ENCODE measurements at places on chromosomes 5 and 9.

- no peak for DNase-seq
These were observed 6.2 kb downstream of the TENT4A start for GRCh38 chr5:6719417-6719816.

DNA sequence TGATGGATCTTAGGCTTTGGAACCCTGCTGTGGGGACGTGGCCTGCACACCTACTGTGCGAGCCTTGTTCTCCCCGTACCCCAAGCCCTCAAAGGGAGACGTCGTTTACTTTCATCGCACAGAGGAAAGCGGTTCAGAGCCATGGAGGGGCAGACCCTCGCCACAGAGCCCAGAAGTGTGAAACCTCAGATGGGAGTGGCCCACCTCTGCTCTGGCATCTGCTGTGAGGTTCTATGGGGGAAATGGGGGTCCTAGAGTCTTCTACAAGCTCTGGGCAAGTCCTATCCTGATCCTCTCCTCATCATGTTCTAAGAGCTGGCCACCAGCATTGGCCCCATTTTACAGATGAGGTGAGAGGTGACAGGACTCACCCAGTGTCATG lies 3.7 kb upstream of the RNF44 start:
- DNase-seq = no peak

DNA sequence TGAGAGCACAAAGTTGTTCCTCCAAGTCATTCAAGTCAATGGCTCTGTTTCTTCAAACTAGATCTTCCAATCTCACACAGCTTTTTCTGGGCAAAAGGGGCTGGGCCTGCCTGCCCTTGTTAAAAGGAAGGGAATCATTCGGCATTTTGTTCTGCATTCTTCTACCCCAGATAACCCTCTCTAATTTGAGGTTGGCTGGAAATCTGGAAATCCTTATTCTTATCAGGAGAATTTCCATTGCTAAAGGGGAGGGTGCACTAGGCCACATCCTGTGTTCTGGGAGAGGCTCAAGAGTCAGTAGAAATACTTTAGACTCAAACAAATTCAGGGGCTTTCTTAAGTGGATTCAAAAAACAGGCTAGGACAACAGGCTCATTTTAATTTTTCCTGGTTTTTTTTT lies 384.7 kb upstream of the ZNF462 start:
- DNase-seq = no peak

GRCh38 chr5:95142145-95142544 lies 142.7 kb downstream of the MCTP1 start:
- no peak for DNase-seq

DNA sequence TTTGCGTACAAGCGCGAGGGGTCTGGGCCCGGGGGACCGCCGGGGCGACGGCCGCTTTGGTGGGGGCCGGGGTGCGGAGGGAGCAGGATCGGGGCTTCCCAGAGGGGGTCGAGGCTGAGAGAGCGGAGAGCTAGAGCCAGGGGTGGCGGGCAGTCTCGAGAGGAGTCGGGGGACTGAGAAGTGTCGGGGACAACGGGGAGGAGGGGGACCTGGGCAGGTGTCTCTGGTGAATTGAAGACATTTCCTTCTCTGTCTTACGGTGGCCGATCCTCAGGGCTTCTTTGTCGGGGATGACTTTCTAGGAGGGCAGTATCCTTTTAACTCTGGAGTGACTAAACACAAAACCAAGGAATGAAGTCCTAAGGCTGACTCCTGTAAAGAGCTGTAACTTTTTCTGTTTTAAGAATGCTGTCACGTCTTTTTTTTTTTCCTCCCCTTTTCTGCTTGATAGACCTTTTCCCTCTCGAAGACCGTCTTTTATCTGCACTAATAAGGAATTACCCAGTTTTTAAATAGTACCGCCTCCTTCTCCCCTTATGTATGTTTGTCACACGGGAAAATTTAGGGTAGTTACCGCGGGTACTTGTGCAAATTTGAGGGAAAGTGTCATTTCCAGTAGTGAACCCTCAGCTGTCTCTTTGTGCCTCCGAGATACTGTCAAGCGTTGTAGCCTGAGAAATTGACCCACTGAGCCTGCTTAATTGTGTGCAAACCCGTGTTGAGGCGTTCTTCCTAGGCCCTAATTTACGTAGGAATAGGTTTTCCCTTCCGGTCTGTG lies 822 bp downstream of the DENND4C start:
- DNase-seq = peak; percentile 35

DNA sequence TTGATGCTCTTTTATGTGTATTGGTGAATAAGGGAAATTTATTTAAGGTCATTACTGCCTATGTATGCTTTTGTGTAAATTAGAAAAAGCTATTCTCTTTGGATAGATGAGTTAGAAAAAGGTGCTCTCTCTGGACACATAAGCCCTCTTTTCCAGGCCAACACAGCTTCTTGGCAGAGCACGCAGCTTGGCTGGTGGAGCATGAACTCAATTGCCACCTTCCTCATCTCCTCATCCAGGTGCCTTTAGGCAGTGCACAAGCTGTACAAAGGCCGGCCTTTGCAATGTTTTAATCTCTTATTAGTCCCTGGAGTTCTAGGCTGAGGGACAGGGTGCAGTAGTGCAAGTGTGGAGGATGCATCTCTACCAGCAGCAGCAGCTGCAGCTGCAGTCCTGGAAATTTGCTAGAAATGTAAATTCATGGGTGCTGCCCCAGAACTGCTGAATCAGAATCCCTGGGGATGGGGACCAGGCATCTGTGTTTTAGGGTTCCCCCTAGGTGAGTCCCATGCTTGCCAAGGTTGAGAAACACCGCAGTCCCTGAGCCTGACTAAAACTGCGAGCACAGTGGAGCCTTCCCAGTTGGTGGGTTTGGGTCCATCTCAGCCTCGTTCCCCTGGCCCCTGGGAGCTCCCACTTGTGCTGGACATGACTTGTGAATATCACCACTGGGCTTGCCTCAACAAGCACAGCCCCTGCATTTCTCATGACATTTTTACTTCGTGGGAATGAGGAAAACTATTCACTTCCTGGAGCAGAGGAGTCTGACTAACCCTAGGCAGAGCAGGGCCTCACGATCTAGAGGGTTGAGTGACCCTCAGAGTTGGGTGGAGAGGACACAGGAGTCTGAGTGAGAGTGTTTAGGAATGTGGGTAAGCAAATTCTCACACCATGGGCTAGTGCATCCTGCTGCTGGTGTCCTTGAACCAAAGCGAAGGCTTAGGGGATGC lies 272.3 kb downstream of the ZSWIM6 start:
- no peak for DNase-seq

GRCh38 chr9:134800791-134801339 lies 79.7 kb upstream of the FCN2 start:
- no peak for DNase-seq

DNA sequence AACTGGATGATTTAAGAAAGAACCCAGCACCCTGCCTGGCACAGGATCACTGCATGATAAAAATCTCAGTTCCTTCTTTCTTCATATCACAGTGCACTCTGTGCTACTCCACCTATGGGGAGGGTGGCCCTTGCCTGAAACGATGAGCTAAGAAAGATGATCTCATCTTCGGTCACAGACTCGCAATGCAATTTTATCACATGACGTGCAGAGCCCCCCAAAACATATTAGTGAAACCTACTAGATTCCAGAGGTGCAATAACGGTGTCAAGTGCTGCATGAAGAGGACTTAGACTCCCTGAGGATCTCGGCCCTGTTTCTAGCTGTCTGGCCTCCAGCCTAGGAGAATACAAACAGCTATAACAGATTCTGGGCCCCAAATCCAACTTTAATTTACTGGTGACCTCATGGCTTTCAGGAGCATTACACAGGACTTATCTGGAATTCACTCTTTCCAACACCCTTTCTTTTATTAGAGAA lies 104.0 kb downstream of the EBF1 start:
- no peak for DNase-seq

- no peak for DNase-seq
These were observed 1879.9 kb upstream of the ACO1 start for GRCh38 chr9:30504502-30504905.

- DNase-seq = no peak
These were observed 132.4 kb downstream of the TLE1 start for GRCh38 chr9:81556923-81557322.

DNA sequence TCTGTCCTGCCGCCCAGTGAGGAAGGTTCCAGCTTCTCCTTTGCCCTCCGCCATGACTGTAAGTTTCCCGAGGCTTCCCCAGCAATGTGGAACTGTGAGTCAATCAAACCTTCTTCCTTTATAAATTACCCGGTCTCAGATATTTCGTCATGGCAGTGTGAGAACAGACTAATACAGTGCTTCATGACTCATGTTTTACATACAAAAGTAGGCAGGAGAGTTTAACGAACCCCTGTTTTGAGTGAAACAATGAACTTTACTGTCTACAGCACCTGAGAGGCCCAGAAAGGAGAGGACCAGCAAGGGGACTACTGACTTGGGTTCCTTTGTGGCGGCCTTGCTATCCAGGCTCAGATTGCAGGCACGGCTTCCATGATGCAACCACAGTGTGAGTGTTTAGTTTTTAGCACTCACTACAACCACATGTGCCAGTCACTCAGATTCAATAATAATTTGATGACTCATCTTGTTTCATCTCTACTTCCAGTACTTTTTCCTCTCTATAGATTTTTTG lies 139.1 kb upstream of the CLINT1 start:
- no peak for DNase-seq

DNA sequence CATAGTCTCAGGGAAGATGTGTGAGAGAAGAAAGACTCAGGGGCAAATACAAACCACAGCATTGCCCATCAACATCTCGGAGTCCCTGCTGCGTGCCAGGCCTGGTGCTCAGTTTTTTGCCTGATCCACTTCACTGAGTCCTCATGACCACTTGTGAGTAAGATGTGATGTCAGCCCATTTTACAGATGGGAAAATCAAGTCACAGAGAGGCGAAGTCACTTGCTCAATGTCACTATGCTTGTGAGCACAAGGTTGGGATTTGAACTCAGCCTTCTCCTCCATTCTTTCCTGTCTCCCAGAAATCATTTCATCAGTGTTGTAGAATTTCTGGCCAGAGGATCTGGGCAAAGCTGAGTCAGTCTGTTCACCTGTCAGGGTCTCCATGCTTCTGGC lies 34.6 kb upstream of the PSD2 start:
- no peak for DNase-seq

DNA sequence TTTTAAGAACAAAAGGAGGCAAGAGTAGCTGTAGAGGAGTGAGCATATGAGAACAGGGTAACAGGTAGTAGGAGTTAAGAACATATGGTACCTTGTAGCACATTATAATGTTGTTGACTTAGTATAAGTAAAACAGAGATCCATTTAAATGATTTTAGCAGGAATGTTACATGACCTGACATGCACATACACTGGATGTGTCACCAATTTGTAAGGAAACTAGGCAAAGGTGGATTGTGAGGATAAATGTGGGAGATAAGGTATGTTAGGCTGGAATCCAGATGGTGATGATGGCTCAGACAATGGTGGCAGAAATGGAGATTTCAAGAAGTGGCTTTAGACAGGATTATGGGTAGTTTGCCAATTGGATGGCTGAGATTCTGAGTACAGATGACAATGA lies 443.1 kb upstream of the DAB2 start:
- DNase-seq = no peak

- DNase-seq = no peak
These were observed 43.2 kb downstream of the WWC1 start for GRCh38 chr5:168334695-168335094.

GRCh38 chr9:94801234-94801633 lies 74.7 kb downstream of the AOPEP start:
- no peak for DNase-seq

DNA sequence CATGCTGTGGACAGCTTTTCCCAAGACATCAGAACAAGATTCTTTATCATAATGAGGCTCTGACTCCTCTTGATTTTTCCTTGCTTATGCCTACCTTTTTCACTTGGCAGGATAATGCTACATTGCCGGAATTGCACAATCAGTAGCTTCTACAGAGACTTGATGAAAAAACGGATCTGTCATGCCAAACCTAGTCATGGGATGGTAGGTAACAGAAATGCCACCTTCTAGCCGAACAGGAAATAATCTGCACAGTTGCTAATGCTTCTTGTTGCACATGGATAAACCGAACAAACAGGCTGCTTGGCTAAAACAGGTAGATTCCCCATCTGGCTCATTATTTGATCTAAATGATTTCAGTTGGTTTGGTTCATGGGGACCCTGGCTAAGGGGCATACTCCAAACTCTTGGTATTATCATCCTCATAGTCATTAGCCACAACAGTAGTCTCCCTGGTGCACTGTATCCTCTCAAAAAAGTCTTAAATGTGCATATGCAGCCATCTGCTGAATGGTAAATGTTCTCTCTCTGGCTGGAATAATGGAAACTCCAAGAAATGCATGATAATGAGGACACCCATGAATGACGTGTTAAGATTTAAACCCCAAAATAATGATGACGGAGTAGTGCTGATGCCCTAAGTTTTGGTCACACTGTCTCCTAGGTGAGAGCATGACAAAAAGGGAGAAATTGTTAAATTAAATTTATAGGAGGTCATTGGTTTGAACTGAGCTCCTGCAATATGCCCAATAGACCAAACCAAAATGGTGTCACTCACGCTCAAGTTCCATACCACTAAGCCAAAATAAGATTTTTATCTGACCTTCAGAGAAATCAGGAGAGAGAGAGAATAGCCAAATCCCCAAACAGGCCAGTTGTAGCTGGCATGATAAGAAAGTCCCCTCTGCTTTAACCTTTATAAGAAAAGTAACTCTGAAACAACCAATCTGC lies 47.0 kb downstream of the RAPGEF1 start:
- no peak for DNase-seq

GRCh38 chr5:36152324-36153297 lies 700 bp downstream of the SKP2 start:
- DNase-seq = no peak

- no peak for DNase-seq
These were observed 44.9 kb downstream of the PFDN1 start for GRCh38 chr5:140258016-140258415.
